ENCODE measurements at places on chromosomes 3 and 15.
A peak's percentile ranks its signal among the peaks of the same experiment; 100 is the strongest.

GRCh38 chr15:45594319-45594718, 7.1 kb downstream of the BLOC1S6 start:
- DNase-seq: no peak

DNA sequence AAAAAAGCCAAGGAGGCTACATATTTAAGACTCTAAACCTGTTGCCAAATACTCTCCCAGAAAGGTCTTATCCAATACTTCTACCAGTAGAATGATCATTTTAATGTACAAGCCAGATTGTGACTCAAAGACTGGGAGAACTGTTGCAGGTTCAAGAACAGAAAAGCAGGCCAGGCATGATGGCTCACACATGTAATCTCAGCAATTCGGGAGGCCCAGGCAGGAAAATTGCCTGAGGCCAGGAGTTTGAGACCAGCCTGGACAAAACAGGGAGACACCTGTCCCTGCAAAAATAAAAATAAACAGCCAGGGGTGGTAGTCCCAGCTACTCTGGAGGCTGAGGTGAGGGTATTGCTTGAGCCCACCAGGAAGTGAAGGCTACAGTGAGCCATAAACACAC, 17.8 kb upstream of the THUMPD3 start:
- DNase-seq: no peak

- DNase-seq: no peak
Observed at GRCh38 chr3:179771797-179772196, 119.0 kb downstream of the USP13 start.

- DNase-seq: no peak
Observed at GRCh38 chr3:112777811-112778210, 68.9 kb downstream of the CD200R1L start.

GRCh38 chr3:179324270-179324754, 1.5 kb downstream of the ZNF639 start:
- DNase-seq: peak; percentile 35

- DNase-seq: no peak
Observed at GRCh38 chr3:149947231-149947630, 23.5 kb downstream of the PFN2 start.

GRCh38 chr3:84885199-84885882, 73.4 kb upstream of the CADM2 start:
- DNase-seq: no peak

DNA sequence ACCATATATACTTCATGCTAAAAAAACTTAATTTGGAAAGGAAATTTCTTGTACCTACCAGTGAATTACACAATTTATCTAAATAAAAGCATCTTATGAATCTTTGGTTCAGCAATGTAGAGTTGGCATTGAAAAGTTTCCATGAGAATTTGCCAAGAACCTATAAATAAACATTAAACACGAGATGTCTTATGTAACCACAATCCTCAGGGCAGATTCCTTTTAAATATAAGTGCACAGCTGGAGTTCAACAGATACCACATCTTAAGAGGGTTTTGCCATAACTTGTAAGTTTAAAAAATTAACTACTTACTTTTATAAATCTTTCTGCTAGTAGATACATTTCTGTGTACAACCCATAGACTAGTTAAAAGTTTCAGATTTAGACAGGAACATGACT, 499.3 kb upstream of the ARRDC4 start:
- no peak for DNase-seq

- no peak for DNase-seq
Observed at GRCh38 chr15:33754242-33754641, 214.1 kb upstream of the CHRM5 start.

DNA sequence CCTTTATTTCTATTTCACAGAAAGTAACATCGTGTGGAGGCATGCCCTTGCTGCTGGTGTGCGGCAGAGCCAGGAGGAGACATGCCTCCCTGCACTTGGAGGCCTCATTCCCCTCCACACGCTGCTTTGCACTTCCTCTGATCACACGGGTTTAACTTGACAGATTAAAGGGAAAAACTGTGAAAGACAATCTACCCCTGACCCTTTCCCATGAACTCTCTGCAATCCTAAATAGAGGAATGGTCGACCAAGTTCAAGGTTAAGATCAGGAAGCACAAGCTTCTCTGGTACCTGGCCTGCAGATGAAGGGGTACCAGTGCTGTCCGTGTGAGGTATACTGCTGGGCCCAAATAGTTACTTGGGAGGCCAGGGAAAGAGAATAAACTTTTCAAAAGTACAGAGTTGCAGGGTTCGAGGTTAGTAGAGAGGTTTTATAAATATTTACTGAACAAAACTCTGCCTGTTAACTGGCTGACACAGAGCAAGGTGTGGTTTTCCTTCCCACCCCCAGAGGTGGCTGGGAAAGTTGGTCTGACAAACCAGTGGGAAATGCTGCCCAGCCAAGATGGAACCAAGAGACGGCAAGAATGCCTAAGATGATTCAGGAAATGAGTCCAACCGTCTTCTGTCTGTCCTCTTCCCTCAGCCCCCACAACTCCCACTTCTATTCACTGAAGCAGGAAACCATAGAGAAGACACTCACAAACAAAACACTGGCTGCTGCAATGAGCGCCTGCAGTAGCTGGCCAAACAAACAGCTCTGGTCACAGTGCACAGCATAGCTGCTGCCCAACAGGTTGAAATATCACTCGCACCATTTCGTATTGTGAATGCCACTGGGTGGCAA, 79.6 kb downstream of the IGF2BP2 start:
- DNase-seq: peak; percentile 48

DNA sequence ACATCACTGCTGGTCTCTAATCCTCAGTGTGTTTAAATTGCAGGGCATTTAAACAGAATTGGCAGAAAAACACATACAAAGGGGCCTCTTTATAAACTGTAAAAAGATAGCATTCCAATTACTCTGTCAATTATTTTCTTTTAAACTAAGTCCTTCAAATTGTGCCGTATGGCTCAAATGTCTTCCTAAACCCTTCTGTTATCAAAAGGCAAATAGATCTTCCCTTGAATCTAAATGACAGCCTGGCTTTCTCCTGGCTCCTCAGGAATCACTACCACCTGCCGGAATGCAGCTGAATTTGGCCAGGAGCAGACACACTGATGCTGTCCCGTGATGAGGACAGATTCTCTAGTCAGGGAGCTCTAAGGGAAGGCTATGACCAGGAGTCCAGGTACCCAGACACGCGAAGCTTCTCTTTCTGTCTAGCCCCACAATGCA, 85.6 kb downstream of the IGF2BP2 start:
- DNase-seq: no peak

DNA sequence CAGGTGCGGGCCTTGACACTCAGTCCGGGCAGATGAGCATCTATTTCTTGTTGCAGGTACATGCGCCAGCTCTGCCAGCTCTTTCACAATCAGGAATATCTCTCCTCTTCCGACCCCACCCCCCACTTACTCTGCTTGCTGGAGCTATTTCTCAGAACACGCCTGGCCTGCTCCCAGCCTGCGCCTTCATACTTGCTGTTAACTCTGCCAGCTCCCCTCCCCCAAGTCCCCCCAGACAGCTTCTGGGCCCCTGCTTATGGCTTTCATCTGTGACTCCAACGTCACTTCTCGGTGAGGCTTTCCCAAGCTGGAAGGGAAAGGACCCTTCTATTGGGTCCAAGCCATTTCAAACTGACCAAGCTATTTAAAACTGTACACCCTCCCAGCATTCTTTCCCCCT, 15.2 kb downstream of the MAGEF1 start:
- DNase-seq: peak; percentile 30

- DNase-seq: peak; percentile 89
Observed at GRCh38 chr3:53236112-53236841, 19.5 kb downstream of the TKT start.

GRCh38 chr3:57731311-57731710, 24.8 kb upstream of the SLMAP start:
- no peak for DNase-seq

- DNase-seq: no peak
Observed at GRCh38 chr15:100981086-100981485, 61.9 kb downstream of the LRRK1 start.

DNA sequence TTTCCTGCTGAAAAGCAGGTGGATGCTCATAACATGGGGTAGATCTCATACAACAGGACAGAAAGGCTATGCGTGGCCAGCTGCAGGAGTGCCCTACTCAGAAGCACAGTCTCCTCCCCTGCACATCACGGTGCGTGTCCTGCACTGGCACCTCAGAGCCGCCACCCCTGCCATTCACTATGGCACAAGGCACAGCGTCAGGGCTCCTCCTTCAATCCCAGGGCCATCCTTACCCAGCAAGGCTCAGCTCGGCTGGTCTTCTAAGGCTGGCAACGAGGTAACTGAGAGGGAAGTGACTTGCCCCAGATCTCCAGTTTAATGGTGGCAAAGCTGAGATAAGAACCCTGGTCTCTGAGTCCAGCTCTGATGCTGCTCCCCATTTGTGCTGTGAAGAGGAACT, 97.1 kb downstream of the CPN2 start:
- no peak for DNase-seq

GRCh38 chr3:46297658-46298423, 55.6 kb downstream of the CCR3 start:
- DNase-seq: no peak

- DNase-seq: no peak
Observed at GRCh38 chr15:55696221-55696620, 46.7 kb downstream of the PRTG start.

GRCh38 chr3:171556574-171557145, 96.5 kb upstream of the TNIK start:
- no peak for DNase-seq

DNA sequence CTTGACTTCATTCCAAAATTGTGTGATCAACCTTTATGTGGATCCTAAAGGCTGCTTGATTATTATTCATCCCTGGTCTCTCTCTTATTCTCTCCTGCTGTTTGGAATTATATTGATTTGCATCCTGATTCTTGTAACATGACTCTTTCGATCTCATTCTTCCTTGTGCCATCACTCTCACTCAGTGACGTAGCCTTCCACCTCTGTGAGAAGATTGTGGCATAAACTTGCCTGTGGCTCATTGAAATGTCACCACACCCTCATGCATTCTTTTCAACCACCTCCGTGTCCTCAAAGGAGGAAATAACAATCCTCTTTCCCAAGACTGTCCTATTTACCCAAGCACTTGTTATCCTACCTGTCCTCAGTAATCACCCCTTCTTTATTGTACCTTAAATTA, 41.3 kb upstream of the GCNT3 start:
- DNase-seq: no peak

DNA sequence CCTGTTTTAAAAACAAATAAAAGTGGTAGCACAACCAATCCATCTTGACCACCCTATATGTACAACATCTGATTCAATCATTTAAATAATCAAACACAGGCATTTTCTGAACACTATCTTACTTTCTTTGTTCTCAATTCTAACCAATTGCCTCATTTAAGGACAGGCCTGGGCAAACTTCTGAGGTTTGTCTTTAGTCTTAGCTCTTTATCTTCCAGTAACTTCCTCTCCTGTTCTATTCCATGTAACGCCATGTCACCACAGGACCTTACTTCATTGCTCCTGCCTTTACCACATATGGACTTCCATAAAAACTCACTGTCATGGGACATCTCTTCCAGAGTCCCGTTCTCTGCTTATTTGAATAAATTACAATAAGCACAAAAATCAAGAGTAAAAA, 14.9 kb downstream of the HDGFL3 start:
- no peak for DNase-seq

DNA sequence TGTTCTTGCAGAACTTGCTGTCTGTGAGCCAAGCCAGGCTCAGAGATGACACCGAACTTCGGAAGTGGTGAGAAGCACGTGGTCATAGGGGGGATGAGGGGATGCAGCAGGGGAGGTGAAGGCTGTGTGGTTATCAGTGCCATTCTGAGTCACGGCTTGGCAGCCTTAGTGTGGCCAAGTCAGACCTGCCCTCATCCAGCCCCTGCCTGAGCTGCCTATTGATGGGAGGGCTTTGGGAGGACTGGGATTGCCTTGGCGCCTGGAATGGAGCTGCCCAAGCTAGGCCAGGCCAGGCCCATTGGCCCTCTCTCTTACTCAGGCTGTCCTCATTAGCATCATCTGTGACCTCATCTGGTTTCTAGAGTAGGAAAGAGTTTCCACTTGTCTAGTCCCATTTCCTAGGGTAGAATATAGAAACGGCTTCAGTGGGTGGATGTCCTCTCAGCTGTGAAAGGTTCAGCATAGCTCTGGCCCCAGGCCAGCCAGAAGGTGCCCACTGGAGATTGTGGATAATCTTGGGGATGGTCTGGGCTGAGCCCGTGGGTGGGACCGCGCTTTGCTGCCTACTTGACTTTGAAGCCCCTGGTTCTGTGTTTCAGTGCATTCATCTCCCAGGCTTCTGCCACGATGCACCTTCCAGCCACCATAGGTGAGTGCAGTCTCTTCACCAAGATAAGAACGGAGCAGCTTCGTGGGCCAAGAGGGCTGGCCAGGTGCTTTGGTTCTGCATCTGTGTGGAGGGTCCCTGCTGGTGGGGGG, 7.2 kb downstream of the FAH start:
- peak; percentile 70 for DNase-seq

GRCh38 chr3:11095932-11096265, 58.4 kb upstream of the HRH1 start:
- no peak for DNase-seq

- DNase-seq: peak; percentile 99
Observed at GRCh38 chr3:15601399-15602145, at the start of the genes BTD and HACL1. Gene BTD (plus strand): TSS chr3:15601745. CDS start chr3:15635440, 33,695 bp downstream. Gene HACL1 (minus strand): TSS chr3:15601569. CDS start chr3:15601463, 106 bp downstream.

DNA sequence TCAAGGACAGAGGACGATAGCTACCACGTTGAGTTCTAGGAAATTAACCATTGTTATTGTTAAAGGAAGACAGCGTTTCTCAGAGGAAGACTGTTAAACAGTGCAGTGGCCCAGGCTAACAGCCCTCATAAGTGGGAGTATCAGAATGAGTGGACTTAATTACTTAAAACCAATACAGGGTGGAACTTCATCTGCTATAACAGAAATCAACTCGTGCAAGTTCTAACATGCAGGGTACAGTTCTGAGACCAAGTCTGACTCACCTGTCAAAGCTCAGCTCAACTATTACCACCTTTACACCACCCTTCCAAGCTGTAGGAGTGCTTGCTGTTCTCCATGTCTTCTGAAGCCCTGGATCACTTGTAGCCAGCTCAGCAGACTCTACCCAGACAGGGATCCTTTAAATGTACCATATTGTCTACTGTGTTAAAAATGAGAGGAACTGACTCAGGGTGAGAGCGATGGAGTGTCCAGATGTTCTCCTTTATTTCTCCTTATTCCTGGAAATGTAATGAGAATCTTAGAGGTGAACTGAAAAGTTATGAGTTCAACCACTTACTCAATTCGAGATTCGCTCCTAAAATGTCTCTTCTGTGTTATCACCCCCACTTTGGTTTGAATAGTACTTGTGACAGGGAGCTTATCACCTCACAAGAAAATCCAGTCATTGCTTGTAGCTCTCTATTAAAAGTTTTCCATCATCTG, 26.5 kb downstream of the CD86 start:
- DNase-seq: no peak

DNA sequence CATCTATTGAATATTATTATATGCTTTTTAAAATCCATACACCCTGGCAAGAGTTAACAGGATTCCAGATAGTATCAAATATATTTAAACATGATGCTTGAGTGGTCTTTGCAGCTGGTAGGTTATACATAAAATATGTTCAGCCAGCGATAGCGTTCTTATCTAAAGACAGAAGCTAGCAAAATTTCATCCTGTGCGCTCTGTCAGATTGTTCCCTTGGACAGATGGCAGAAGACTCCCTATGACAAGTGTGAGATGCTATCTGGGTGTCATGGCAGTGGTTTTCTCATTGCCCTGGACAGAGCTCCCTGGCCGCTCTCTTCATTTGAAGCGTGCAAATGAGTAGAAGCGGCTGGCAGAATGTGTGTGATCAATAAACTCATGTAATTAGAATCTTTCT, 175.2 kb upstream of the SOX14 start:
- DNase-seq: no peak

GRCh38 chr3:38345879-38346586, 552 bp upstream of the XYLB start:
- no peak for DNase-seq

- DNase-seq: peak; percentile 38
Observed at GRCh38 chr3:154275292-154275691, 49.0 kb downstream of the DHX36 start.

GRCh38 chr3:58528629-58529028, 8.4 kb downstream of the ACOX2 start:
- DNase-seq: peak; percentile 37

Measured in fibroblast of the aortic adventitia (primary cell).